ENCODE measurements at places on chromosomes 7 and 10. TPM values are rescaled to one million over a fixed set of nuclear protein-coding genes. Genes with fewer than 3 reads are reported as not detected.
A peak's percentile ranks its signal among the peaks of the same experiment; 100 is the strongest.

DNA sequence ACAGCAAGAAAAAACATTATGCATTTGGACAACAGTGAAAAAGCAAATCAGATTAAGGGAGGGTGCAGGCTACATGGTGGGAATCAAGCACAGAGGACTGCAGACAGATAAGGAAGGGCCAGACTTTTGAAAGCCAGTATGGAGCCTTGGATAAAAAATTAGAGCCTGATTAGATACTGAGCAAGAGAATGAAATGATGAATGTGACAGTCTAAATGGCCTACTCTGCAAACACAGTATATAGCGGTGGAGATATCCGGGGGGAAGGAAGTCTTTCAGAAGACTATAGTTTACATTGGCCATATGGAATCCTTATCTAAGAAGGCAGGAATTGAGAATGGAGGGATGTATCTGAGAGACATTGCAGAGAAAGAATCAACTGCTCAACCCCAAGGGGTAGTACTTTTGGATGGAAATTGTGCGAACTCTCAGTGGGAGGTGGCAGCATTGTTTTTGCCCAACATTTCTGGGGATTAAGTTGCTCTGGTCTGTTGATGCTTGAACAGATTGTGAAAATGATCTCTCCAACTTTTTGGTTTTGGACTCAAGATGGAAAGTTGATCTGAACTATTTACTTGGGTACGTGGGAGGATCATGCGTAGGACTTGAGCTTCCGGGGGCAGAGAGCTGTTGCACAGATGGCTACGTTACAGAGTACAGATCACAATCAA is 39.4 kb upstream of the CHCHD3 start:
- H3K27ac ChIP-seq, result no peak overlapping the region
- no peaks in the 10 kb centered on the region for H3K36me3 ChIP-seq
- no peaks in the 10 kb centered on the region for H3K27me3 ChIP-seq
- no peak for DNase-seq
- no peaks in the 10 kb centered on the region for H3K4me1 ChIP-seq
- H3K4me3 ChIP-seq, result no peak overlapping the region

DNA sequence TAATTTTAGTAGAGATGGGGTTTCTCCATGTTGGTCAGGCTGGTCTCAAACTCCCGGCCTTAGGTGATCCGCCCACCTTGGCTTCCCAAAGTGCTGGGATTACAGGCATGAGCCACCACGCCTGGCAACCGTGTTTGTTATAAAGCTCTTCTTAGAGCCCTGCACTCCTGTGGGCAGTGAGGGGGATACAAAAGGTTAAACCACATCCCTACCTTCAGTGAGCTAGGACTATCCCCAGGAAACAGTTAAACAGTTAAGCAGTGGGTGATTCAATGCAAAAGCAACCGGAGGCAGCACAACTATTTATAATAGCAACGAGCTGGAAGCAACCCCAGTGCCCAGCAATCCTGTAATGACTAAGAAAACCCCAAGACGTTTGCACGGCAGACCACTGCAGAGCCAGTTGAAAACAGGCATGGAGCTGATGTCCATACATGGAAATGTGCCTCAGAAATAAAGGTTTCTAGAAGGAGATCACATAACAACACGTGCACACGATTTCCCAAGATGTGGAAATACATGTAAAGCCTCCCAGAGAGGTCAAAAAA is 107.2 kb upstream of the LYZL2 start:
- DNase-seq, result peak; percentile 33
- H3K4me1 ChIP-seq, result no peaks in the 10 kb centered on the region
- H3K36me3 ChIP-seq, result no peaks in the 10 kb centered on the region
- H3K27me3 ChIP-seq, result no peaks in the 10 kb centered on the region
- no peak overlapping the region for H3K27ac ChIP-seq

- H3K27me3 ChIP-seq, result no peaks in the 10 kb centered on the region
- peaks cover 16% of the 10 kb centered on the region for H3K4me1 ChIP-seq
- no peak overlapping the region for H3K27ac ChIP-seq
- DNase-seq, result no peak
- no peaks in the 10 kb centered on the region for H3K36me3 ChIP-seq
Measured at GRCh38 chr7:32073533-32073932, 3.3 kb upstream of the PDE1C start.

GRCh38 chr10:124007102-124007772 is 86.2 kb downstream of the CHST15 start:
- DNase-seq, result no peak
- H3K36me3 ChIP-seq, result no peaks in the 10 kb centered on the region
- H3K27ac ChIP-seq, result no peak overlapping the region
- no peaks in the 10 kb centered on the region for H3K27me3 ChIP-seq

DNA sequence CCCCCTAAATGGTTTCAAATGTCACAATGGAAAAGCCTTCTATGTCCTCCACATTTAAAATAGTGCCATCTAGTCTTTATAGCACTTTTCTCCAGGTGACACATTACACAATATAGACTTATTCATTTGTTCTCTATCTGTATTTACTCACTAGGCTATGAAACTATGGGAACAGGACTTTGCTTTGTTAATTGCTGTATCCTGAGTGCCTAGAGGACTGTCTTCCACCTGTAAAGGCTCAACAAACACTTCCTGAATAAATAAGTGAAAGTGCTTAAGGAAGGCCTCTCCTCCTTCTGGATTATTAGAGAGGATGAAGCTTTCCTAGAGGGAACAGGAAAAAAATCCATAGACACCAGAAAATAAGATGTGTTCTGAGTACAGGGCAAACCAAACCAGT is 397.6 kb upstream of the LRRN3 start:
- H3K36me3 ChIP-seq, result no peaks in the 10 kb centered on the region
- no peak overlapping the region for H3K4me3 ChIP-seq
- no peaks in the 10 kb centered on the region for H3K4me1 ChIP-seq
- no peaks in the 10 kb centered on the region for H3K27me3 ChIP-seq

- H3K27me3 ChIP-seq, result no peaks in the 10 kb centered on the region
- no peaks in the 10 kb centered on the region for H3K36me3 ChIP-seq
- H3K4me1 ChIP-seq, result peaks cover 36% of the 10 kb centered on the region
- no peak overlapping the region for H3K27ac ChIP-seq
Measured at GRCh38 chr7:127683776-127684681, 32.0 kb downstream of the SND1 start.

DNA sequence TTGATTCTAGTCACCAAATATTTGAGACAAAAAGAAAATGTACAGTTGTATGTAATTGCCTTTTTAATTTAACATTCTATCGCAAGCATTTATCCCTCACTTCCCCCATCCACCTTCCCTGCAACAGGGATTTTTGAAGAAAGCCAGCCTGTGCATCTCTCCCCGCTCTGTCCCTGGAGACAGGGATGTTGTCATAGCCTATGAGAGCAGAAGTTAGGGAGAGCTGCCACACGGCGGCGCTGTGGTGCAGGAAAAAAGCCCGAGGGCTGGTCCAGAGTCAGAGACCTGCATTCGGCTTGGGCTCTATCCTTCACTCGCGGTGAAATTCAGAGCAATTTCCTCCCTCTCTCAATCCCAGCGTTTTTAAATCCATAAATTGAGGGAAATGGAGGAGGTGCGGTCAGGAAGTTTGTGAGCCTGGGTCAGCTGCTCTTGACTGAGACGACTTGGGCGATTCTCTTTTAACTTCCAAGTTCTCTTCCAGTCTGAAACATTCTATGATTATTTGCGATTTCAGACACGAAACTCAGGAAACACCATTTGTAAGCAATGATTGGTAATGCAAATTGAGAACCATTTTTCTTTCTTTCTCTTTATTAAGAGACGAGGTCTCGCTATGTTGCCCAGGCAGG is 17.5 kb downstream of the HKDC1 start:
- no peak overlapping the region for H3K27ac ChIP-seq
- H3K4me3 ChIP-seq, result no peak overlapping the region
- no peaks in the 10 kb centered on the region for H3K27me3 ChIP-seq
- H3K4me1 ChIP-seq, result no peaks in the 10 kb centered on the region
- DNase-seq, result peak; percentile 84
- no peaks in the 10 kb centered on the region for H3K36me3 ChIP-seq

- H3K27me3 ChIP-seq, result no peaks in the 10 kb centered on the region
- peak; percentile 73 for DNase-seq
- H3K4me3 ChIP-seq, result no peak overlapping the region
- no peak overlapping the region for H3K27ac ChIP-seq
- no peaks in the 10 kb centered on the region for H3K36me3 ChIP-seq
Measured at GRCh38 chr7:140653319-140654108, 12.9 kb upstream of the DENND2A start.

The LMBR1 gene
- 23.4 TPM for total RNA-seq

The ZNF479 gene
- total RNA-seq, result not detected

DNA sequence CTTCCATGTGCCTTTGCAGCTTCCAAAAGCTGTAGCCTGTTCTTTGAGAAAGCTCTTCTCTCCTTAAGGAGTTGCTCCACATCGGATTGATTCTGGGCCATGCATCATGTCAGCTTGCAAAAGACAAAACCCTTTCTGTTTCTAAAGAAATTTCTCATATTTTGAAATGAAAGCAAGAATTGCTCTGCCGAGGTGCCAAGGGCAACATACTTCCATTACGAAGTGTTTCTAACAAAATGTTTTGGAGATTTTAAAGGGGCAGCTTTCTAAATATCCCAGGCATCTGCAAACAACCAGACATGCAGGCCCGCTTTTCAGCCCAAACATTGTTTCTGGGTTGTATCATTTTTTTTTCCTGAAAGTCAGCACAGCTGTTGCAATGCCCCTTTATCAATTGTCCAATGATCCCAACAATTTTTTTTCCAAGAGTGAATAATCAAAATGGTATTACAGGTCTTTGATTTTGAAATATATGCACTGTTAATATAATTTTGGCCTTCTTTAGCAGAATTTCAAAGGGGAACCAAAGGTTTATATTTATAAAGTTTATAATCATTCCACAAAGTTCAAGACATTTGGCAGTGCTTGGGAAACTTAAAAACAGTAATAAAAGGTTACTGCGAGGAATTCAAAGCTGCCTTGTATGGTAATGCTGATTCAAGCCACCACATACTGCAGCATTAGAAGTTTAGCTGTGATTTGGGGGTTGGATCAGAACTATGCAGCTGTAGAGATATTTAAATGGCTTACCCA is 61.0 kb downstream of the TES start:
- no peak for DNase-seq
- H3K4me3 ChIP-seq, result no peak overlapping the region
- peaks cover 7% of the 10 kb centered on the region for H3K4me1 ChIP-seq
- H3K36me3 ChIP-seq, result no peaks in the 10 kb centered on the region
- no peaks in the 10 kb centered on the region for H3K27me3 ChIP-seq
- H3K27ac ChIP-seq, result no peak overlapping the region

The AKR1C1 gene
- 49.4 TPM for total RNA-seq

The HGF gene
- total RNA-seq, result 6.9 TPM
